ENCODE measurements at places on chromosomes 3 and 15. TPM values are rescaled to one million over a fixed set of nuclear protein-coding genes. Genes with fewer than 3 reads are reported as not detected.

Gene CILP
- total RNA-seq, result 0.49 TPM

Gene SKOR1
- 2.4 TPM for total RNA-seq

Gene DUOX1
- not detected for total RNA-seq

Gene PRKAR2A
- total RNA-seq, result 33.3 TPM

Gene SLCO2A1
- total RNA-seq, result not detected

DNA sequence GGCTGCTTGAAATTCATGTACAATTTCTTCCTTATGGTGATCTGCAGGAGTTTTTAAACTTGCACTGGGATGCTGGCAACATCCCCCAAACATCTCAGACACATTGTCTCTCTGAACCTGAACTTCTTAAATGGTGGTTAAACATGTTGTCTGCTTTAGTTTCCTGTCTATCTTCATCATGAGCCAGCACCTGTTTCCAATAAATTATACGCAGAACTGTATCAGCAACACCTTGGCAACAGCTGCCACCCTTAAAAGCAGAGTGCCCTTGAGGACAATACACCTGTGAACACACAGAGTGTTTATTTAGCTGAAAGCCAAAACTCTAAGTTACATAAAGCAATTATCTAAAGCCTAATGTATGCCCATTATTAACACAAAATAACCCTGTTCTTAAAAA, 242.9 kb downstream of the WNT5A start:
- DNase-seq, result no peak

DNA sequence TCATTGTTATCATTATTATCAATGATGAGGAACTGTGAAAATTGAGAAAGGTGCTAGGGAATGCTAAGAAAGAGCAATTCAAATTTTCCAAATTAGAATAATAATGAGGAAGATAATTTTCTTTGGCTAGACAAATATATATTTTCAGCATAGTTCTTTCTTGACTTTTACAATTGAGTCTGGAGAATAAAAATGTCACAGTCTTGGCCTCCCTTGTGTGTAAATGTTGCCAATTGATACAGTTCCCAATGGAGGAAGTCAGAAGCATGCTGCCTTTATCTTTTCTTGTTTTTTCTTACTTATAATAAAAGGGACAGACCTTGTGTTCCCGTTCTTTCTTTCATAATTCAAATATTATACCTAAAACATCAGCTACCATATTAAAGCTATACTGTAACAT, 774.4 kb downstream of the SI start:
- DNase-seq, result no peak

- DNase-seq, result no peak
These were observed 184.9 kb downstream of the GAP43 start for GRCh38 chr3:115808244-115808643.

GRCh38 chr3:79175870-79176269, 591.9 kb downstream of the ROBO1 start:
- no peak for DNase-seq

- DNase-seq, result no peak
These were observed 95.5 kb downstream of the DPH6 start for GRCh38 chr15:35450492-35450891.

GRCh38 chr15:89647191-89647851, 7.9 kb downstream of the KIF7 start:
- peak; percentile 13 for DNase-seq

DNA sequence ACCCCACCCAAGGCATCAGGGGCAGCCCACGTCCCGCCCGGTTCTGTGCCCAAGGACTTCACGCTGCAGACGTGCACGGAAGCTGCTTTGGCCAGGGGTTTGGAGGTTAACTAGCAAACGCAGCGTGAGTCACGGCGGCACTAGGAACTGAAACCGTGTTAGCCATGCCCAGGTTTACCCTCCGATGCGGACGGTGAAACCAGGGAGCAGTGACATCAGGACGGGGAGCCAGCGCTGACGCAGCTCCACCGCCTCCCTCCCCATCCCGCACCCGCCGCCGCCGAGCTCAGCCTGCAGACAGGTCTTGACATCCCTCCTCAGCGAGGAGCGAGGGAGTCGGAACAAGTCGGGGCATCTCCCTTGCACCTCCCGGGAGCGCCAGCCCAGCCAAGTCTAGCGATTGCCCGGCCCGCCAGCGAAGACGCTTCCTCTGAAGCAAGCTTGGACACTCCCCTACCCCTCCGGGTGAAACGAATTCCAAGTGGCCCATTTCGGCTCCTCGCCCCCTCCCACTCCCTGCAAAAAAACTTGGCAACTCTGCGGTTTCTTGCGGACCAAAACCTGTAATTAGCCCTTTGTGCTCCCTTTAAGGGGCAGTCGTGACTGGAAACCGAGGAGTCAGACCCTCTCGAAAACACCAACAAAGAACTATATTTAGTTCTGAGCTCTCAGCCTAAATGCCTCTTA, 1.4 kb upstream of the RAP2B start:
- DNase-seq, result peak; percentile 74

- DNase-seq, result peak; percentile 68
These were observed 3.9 kb downstream of the TMIE start for GRCh38 chr3:46705022-46705530.

DNA sequence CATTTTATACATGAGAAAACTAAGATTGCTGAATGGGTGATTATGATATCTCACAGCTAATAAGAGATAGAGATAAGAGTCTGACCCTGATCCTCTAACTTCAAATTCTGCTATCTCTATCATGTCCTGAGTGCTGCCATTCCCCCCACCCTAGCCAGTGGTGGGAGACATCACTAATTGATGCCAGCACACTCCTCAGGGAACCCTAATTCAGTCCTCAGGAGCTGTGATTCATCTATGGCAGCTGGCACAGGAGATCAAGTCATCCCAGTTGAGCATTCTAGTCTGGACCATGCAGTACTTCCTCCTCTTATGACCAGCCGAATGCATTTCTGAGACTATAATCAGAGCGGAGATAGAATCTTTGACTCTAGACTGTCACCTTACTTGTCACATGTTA, 71.9 kb downstream of the SYNM start:
- DNase-seq, result no peak

DNA sequence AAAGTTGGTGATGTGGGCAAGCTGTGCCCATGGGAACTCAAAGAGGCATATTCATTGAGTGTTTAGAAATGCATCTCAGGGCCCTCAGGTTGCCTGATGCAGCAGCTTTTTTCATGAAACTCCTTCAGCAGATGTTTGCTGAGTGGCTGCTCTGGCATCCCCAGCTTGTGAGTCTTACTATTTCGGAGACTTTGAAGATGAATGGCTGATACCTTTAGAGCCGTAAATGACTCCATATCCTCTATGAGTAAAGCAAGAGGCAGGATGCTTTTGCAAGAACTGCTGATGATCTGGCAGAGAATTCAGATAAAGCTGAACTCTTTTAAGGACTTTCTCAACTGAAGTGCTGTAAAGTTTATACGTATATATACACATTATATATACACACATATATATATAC, 384.3 kb downstream of the CACNA2D3 start:
- no peak for DNase-seq

DNA sequence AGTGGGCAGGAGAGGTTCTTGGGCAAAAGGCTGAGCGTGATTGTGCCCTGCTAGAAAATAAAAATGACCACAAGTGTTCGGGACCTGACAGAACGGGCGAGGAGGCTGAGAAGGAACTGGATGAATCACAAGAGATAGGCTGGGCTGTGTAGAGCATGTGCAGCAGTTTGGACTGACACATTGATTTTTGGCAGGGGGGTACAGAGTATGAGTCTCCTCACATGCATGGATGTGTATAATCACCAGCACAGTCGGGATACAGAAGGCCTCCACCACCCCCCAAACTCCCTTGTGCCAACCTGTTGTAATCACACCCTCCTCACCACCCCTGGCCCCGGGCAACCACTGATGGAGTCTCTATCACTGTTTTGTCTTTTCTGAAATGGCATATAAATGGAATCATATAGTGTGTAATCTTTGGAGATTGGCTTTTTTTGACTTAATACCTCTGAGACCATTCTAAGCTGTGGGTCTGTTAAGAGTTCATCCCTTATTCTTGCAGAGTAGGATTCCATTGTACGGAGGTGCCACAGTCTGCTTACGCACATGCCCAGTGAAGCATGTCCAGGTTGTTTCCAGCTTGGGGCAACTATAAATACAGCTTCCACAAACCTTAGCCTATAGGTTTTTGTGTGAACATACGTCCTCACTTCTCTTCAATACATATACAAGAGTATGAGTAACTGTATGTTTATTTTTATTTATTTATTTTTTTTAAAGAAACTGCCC, 438.8 kb downstream of the FOXP1 start:
- no peak for DNase-seq

GRCh38 chr3:148534089-148534988, 163.4 kb upstream of the AGTR1 start:
- DNase-seq, result no peak

DNA sequence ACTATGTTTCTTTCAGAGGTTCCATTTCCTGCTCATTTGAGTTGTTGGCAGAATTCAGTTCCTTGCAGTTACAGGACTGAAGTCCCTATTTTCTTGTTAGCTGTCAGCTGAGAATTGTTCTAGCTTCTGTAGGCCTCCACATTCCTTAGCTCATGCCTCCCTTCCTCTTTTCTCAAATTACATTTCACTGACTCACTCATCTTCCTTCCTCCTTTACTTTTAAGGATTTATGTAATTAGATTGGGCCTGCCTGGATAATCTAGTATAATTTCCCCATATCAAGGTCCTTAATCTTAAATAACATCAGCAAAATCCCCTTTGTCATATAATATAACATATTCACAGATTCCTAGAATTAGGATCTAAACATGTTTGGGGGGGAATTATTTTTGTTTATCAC, 40.6 kb upstream of the RBMS3 start:
- DNase-seq, result no peak

DNA sequence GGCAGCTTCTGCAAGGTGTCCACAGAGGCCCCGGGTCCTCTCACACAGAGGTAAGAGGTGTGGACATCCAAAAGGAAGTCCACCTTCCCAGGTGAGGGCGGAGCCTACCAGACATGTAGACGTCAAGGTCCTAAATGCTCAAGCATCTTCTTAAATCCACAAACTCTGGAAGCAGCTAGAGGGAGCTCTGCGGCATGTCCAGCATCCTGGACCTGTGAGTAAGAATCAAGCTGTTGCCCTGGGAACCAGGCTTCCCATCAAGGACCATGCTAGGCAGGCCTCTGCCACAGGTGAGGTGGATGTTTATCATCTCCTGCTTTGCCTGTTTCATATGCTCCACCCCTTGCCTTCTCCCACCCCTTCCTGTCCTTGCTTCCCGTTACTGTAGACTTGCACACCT, 368.2 kb downstream of the GABRG3 start:
- DNase-seq, result no peak
